ENCODE measurements at places on chromosomes 3 and 15. TPM values are rescaled to one million over a fixed set of nuclear protein-coding genes. Genes with fewer than 3 reads are reported as not detected.

DNA sequence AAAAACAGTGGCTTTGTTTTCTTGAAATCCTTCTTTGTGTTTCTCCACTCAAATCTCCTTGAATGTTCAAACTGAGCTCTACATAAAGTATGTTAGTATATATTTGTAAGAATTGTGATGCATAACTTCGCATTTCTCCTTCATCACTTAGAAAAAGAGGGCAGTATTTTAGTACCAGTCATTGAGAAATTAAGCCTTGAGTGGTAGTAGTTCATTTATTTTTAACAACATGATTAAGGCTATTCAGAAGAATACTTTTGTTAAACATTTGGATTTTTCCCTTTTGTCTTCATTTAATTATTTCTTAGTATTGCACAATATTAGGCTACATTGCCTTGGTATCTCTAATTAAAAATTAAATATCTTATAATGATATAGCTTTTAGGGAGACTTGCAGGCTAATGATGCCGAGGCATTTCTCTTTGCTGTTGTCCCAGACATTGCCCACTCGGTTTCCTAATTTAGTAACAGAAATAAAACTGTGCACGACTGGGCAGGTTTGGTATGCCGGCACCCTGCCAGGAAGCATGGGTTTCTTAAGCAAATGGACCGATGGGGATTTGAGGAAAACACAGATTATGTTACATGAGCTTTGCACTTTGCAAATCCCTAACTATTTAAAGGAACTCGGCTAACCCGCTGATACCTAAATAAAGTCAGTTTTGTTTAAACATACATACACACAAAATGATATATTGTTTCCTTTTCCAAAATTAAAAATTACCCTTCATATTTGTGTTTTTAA, 54.7 kb downstream of the LRRC28 start:
- DNase-seq, result peak; percentile 84
- no peaks in the 10 kb centered on the region for H3K4me1 ChIP-seq
- H3K36me3 ChIP-seq, result no peaks in the 10 kb centered on the region
- peak overlapping the region; percentile 3 for H3K27ac ChIP-seq
- no peaks in the 10 kb centered on the region for H3K27me3 ChIP-seq

GRCh38 chr15:34266751-34267150, 41.9 kb downstream of the EMC4 start:
- H3K4me3 ChIP-seq, result no peak overlapping the region
- no peak for DNase-seq

DNA sequence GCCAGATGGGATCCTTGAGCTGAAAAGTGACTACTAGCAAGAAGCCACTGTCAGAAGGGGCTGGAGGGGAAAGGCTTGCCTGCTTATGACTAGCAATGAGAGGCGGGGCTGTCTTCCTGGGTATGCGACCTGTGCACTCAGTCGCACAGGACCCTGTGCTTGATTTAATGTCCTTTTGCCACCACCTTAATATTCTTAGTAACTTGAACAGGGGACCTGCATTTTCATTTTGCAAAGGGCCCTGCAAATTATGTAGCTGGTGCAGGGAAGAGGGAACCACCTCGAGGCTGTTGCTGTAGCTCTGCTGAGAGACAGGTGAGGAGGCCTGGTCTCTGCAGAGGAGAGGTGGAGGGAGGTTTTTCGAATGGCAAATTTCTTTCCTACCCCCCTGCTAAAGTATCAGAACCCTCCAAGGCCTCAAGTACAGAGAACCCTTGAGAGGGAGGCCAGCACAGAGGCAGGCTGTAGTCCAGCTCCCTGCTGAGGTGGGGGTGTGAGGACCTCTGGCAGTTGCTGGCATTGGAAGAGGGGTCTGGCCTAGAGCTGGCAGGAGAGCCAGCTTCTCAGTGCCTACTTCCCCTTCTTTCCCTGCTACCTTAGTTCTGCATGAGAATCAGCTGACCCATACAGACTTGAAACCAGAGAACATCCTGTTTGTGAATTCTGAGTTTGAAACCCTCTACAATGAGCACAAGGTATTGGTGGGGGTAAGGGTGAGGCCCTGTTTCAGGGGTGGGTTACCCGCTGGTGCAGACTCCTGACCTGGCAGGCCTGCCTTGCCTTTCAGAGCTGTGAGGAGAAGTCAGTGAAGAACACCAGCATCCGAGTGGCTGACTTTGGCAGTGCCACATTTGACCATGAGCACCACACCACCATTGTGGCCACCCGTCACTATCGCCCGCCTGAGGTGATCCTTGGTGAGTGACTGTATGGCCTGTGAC, 11.4 kb downstream of the CLK3 start:
- no peak overlapping the region for H3K4me3 ChIP-seq
- H3K27me3 ChIP-seq, result no peaks in the 10 kb centered on the region
- no peak overlapping the region for H3K27ac ChIP-seq
- DNase-seq, result no peak
- peaks cover 69% of the 10 kb centered on the region for H3K36me3 ChIP-seq
- H3K4me1 ChIP-seq, result no peaks in the 10 kb centered on the region

DNA sequence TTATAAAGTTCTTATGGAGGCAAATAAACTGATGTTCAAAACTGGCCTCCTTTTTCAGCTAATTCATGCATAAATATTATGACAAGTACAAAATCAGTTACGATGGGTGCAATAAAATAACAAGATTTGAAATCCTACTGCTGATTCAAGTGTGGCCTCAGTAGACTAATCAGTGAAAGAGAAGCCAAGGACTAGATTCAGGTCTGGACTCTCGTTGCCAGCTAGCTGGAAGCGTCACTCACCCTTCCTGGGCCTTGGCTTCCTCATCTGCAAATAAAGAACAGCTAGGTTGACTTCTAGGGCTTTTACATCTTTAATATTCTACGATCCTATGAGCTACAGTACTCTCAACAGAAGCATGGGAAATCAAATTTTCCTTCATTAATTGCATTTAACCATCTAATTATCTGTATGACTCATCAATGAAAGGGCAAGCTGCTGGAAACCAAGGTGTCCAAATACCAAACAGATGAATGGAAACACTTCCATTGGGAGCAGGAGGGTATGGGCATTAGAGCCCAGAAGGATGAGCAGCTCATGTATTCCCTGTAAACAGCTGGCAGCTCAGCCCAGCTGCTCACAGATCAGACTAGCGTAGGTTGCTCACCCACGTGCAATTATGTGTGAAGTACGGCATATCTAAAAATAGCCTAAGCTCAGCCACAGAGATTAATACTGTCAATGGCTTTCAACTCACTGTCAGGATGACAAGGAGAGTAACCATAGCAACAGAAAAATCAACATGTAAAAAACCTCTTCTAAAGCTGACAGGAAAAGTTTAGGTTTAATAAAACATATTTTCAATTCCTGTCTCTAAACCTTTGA, 294.8 kb downstream of the PLCL2 start:
- H3K4me3 ChIP-seq, result no peak overlapping the region
- H3K4me1 ChIP-seq, result no peaks in the 10 kb centered on the region
- H3K27ac ChIP-seq, result no peak overlapping the region
- no peak for DNase-seq
- H3K36me3 ChIP-seq, result no peaks in the 10 kb centered on the region

The MITF gene
- 7.7 TPM for total RNA-seq

DNA sequence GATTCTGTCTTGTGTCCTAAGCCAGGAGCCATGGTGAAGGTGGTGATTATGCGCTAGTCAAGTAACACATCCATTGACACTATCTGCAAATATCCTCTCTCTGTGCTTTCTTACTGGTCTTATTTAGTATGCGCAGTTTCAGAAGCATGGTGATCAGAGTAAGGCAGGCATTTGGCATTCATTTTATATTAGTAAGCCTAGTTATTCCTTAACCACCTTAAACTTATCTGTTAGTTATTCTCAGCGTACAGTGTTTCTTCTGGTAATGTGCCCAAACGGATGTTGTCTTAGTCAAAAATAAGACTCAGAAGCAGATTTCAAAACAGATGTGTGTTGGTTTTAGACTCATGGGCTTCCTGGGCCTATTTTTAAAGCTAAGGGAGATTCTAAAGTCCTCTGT, 329.2 kb downstream of the GRM7 start:
- H3K4me1 ChIP-seq, result no peaks in the 10 kb centered on the region
- H3K36me3 ChIP-seq, result no peaks in the 10 kb centered on the region
- no peak overlapping the region for H3K27ac ChIP-seq

The SLC9C1 gene
- 0.91 TPM for total RNA-seq

GRCh38 chr3:184085389-184085852, 11.4 kb upstream of the HTR3E start:
- H3K4me1 ChIP-seq, result no peaks in the 10 kb centered on the region
- no peaks in the 10 kb centered on the region for H3K27me3 ChIP-seq
- H3K36me3 ChIP-seq, result no peaks in the 10 kb centered on the region
- DNase-seq, result no peak

The AVEN gene
- 11.9 TPM for total RNA-seq

DNA sequence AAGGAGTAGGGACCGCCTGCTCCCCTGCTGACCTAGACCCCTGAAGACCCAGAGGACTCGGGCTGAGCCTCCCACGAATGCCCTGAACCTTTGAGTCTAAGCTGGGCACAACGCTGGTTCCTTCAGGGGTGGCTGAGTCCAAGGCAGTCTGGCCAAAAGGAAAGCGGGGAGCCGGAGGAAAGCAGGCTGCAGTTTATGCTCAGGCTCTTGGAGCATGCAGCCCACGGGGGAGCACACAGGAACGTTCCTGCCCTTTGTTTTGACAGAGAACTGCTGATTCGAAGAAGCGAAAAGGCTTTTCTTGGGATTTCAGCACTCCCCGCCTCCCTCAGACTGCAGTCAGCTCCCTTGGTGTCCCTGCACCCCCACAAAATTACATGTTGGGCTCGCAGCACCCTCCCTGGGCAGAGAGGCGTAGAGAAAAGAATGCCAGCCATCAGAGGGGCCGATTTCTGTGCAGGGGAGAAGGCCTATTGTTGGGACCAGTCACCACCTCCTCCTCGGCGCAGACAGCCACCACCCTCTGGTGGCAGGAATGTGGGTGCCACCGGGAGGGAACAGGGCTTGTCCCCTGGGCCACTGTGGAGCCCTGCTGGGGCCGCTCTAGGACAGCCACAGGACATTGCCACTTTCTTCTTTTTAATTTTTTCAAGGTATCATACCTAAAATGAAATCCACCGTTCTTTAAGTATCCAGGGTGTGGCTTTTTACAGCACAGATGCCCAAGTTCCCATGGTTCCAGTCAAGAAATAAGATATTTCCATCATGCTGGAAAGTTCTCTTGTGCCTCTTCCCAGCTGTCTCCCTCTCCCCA, 72.2 kb downstream of the SMAD6 start:
- H3K4me1 ChIP-seq, result peaks cover 16% of the 10 kb centered on the region
- DNase-seq, result peak; percentile 84
- no peak overlapping the region for H3K4me3 ChIP-seq

The CLEC3B gene
- total RNA-seq, result 61.1 TPM

The KCNAB1 gene
- 5.2 TPM for total RNA-seq

DNA sequence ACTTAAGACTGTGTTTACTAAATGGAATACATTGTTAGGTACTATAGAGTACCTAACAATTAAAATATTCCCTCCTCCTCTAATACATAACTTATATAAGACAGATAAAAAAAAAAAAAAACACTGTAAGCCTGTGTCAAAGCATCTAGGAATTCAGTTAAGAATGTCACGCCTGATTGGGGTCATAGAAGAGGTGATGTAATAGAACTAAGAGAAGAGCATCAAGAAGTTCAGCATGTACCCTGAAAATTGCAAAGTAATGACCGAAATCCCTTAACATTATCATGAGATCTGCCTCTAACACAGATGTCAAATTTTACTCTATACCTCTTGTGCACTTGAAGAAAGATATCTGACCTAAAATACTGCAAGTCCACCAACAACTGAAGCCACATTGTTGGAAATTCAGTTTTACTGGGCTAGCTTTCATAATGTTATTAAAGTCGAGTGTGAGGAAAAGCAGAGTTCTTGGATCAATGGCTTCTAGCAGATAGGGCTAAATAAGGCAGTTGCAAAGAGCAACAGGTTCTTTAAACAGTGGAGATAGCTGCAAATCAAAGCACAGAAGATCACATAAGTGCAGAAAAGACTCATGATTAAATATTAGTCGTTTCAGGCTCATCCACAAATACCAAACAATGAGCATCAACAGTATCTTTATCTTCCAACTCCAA, 75.0 kb downstream of the TBL1XR1 start:
- H3K36me3 ChIP-seq, result no peaks in the 10 kb centered on the region
- H3K4me3 ChIP-seq, result no peak overlapping the region
- DNase-seq, result no peak
- H3K27me3 ChIP-seq, result no peaks in the 10 kb centered on the region
- no peak overlapping the region for H3K27ac ChIP-seq
